ENCODE measurements at places on chromosomes 4 and X. TPM values are rescaled to one million over a fixed set of nuclear protein-coding genes. Genes with fewer than 3 reads are reported as not detected.
A peak's percentile ranks its signal among the peaks of the same experiment; 100 is the strongest.

GRCh38 chrX:41019041-41019392 lies 66.2 kb upstream of the USP9X start:
- DNase-seq = no peak

GRCh38 chr4:140466146-140466545 lies 31.9 kb downstream of the MGAT4D start:
- DNase-seq = no peak

The MAGEE2 gene
- polyA plus RNA-seq = not detected

DNA sequence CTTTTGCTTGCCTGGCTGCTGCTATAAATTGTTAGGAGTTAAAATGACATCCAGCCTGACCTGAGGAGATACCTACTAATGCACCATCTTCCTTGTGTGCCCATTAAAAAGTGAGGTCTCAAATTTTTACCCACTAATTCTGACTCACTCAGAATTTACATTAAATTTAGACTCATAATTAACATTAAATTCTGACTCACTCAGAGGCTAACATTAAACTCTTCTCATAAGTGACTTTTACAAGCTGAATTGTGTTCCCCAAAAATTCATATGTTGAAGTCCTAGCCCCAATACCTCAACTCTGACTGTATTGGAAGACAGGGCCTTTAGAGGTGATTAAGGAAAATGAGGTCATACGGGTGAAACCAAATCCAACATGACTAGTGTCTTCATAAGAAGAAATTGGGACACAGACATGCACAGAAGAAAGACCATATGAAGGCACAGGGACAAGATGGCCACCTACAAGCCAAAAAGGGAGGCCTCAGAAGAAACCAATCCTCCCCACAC lies 11.8 kb downstream of the CASP6 start:
- no peak for DNase-seq

DNA sequence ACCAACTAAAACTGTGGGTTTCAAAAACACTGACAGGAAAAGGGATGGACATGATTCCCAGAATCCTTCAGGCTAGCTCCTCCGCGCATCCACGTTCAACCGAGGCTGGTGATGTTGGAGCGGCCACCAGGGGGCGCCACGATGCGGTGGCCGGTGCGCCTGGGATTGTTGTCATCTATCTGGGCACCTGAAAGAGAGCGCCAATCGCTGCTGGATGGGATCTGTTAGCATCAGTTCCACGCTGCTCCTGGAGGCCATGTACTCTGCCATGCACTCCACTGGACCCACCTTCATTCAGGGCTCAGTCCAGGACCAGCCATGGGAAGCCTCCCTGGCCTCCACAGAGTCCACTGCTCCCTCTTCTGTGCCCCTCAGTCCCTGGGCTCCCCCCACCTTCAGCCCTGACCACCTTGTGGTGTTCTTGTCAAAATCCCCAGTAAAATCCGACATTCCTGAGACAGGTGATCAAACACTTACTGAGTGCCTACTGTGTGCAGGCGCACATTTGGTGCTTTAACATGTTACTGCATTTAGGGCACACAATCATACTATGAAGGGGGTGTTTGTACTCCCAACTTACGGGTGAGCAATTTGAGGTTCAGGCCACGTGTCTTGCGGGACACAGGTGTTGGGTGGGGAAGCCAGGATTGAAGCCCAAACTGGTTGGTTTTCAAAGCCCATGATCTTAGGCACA lies 71.1 kb downstream of the CRMP1 start:
- peak; percentile 11 for DNase-seq

The MAGEA4 gene
- not detected for polyA plus RNA-seq

GRCh38 chr4:167221084-167221483 lies 13.2 kb downstream of the SPOCK3 start:
- DNase-seq = no peak

DNA sequence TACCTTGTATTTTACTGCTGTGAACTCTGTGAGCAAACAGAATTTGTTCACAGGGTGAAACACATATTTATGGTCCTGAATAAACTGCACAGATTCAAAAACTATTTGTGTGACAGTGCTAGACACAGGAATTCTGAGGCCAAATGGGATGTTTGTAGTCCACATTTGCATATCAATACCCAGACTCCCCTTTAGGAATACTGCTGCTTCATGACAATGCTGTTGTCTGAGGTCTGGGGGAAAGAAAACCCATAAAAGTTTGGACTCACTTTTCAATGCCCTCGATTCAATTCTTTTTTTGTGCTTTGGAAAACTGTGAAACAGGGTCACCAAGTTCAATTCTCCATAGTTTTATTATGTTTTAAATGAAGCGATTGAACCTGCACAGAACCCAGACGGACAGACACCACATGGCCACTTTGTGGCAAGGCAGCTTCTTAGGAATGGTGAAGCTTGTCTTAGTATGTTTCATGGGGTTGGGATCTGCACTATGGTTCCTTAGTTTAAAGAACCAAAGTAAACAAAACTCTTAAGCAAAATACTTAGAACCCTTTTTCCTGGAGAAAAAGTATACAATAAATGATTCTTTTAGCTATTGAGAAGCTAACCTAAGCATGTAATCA lies 92.3 kb upstream of the MAD2L1 start:
- no peak for DNase-seq

GRCh38 chr4:3290476-3290875 lies 2.3 kb upstream of the RGS12 start:
- DNase-seq = no peak

DNA sequence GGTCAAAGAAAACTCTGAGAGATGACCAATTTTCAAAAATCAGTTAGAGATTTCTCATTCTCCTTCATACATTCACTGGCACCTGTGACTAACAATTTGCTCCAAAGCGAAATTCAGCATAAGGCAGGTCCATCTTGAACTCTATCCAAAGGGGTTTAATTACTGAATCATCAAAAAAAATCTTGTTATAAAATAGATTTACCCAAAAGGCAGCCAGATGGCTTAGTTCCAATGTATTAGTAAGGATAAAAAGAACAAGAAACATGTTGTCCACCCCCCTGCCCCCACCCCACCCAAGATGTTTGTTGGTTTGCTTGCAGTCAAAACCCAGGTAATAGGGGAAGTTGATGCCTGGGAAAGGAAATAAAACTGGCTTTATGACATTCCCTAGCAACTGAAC lies 200.3 kb downstream of the ANTXR2 start:
- no peak for DNase-seq

The PCDH10 gene
- 0.58 TPM for polyA plus RNA-seq

The ASMT gene
- polyA plus RNA-seq = not detected

- DNase-seq = no peak
Observed at GRCh38 chrX:131818297-131818936, 204.7 kb upstream of the STK26 start.

DNA sequence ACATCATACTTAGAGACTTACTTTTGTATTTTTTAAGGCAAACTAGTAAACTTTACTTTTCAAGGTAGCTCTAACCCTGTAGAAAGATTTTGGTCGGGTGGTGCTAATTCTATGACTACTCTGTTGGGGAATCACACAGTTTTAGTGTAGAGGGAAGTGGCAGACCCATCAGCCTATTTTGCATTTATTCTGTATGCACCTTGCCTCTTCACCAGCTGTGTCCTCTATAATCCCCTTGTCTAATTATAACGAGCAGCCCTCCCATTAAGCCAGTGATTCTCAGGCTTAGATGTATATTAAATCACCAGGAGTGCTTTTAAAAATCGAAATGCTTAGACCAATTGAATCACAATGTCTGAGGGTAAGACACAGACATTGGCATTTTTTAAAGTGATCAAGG lies 78.1 kb downstream of the GALNT7 start:
- no peak for DNase-seq

GRCh38 chrX:43474321-43474720 lies 181.8 kb upstream of the MAOA start:
- no peak for DNase-seq

DNA sequence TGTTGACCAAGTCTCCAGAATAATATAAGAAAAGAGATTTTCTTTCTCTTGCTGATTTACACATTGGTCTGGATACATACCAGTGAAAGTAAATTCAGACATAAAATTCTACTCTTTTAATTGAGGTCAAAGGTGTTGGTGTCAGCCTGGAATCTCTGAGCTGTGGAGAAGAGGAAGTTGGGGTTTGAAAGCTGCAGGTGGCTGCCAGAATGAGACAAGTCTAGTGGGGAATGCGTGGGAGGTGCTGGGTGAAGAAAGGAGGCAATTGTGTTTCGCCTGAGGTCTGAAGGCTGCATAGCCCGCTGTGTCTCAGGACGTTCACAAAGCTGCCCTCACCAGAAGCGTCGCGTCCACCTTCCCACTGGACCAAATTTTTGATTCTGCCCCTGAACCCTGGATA lies 31.2 kb downstream of the PHEX start:
- no peak for DNase-seq

The STK26 gene
- 11.5 TPM for polyA plus RNA-seq

The PLAC8 gene
- polyA plus RNA-seq = 1.7 TPM

GRCh38 chr4:28228561-28229491 lies 1368.2 kb downstream of the STIM2 start:
- DNase-seq = peak; percentile 14

GRCh38 chrX:13015536-13016236 lies 28.7 kb downstream of the FAM9C start:
- no peak for DNase-seq

DNA sequence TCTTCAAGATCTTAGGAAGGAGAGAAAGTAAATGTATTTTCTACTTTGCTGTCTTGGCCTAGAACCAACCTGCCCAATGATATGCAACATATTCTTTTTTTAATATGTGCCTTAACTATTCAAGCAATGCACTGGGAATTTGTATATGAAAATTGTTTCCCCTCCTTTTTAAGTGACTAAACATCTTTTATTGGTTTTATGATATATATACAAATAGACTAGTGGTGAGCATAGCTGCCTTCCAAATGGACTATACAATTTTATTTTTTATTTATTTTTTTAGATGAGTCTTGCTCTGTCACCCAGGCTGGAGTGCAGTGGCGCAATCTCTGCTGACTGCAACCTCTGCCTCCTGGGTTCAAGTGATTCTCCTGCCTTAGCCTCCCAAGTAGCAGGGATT lies 10.3 kb downstream of the NOCT start:
- DNase-seq = no peak

The BTC gene
- polyA plus RNA-seq = 1.8 TPM

GRCh38 chr4:23117826-23118225 lies 425.1 kb downstream of the GBA3 start:
- no peak for DNase-seq

DNA sequence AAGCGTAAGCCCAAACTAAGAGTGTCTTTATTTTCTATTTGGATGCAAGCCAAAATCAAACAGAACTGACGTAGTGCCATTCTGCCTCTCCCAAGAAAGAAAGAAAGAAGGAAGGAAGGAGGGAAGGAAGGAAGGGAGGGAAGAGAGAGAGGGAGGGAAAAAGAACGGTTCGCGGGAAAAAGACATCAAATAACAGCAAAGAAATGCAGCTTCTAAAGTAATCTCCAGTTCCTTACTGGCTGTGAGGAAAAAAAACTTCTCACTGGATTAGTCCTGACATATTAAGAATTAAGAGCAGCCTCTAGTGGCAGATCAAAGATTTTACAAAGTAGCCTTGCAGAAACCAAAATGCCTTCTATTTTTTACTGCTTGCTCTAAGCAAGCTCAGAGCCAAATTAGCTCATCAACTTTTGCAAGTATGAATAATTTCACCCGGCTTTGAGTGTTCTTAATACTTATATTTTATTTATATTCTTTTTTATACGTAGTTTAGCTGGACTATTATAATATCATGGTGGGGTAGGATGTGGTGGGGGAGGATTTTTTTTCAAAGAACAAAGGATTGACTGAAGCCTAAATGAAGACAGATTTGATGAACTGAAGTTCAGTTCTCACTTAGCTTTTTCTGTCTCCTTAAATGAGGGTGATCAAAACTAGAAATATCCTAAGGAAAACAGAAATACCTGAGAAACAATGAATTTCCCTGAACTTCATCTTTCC lies 36.6 kb downstream of the PITX2 start:
- peak; percentile 52 for DNase-seq

DNA sequence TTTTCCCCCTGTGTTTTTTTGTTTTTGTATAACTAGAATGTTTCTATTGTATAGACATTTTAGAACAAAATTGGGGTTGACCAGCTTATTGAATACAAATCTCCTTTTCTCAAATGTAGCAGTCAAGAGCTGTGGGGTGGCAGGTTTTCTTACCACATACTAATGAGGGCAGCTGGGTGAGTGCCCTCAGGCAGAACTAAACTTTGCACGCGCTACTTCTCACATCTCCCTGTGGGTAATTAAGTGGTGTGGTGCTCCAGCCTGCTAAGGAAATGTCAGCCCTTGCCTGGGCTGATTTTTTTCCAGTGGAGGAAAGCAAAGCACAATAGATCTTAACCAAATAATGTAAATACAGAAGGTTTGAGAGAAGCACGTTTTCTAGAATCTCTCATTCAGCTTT lies 717.6 kb upstream of the TENM3 start:
- no peak for DNase-seq

DNA sequence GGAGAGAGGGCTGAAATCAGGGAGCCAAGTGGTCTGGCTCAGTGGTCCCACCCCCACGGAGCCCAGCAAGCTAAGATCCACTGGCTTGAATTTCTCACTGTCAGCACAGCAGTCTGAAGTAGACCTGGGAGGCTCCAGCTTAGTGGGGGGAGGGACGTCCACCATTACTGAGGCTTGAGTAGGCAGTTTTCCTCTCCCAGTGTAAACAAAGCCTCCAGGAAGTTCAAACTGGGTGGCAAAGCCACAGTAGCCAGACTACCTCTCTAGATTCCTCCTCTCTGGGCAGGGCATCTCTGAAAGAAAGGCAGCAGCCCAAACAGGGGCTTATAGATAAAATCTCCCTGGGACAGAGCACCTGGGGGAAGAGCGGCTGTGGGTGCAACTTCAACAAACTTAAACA lies 88.1 kb downstream of the NPFFR2 start:
- DNase-seq = no peak

DNA sequence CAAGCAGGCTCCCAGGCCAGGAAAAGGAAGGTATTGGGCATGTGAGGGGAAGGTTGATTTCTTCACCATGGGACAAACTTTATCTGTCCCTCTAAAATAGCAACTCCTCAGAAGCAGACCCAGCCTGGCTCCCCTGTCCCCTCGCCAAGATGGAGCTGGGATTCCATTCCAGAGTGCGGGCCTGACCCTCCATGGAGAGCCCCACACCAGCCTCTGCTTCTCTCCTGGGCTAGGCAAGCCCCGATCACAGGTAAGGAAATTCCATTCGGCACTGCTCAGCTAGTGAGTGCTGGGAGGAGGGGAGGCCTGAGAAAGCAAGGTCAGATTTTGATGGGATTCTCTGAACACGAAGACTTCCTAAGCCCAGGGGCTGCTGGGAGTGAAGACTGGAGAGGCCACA lies 98.4 kb downstream of the EFNB1 start:
- DNase-seq = no peak

- no peak for DNase-seq
Observed at GRCh38 chr4:75497133-75497532, 17.1 kb downstream of the RCHY1 start.

DNA sequence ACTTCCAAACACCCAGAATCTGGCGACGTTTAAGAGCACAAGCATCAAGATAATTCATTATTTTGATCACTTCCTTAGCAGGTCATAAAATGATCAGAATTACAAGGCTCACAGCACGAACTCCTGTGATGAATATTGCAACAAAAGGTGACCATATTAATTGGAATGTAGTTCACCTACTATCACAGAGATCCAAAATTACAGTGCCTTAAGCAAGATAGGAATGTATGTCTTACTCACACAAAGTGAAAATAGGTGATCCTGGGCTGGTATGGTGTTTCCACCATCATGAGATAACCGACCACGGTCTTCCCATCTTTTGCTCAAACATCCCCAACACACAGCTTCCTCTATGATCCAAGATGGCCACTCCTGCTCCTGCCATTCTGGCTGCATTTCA lies 131.2 kb downstream of the SCFD2 start:
- no peak for DNase-seq
